ENCODE measurements at places on chromosomes 7 and 10. TPM values are rescaled to one million over a fixed set of nuclear protein-coding genes. Genes with fewer than 3 reads are reported as not detected.

C7orf33 gene
- not detected for total RNA-seq

GALNT17 gene
- total RNA-seq = 2.4 TPM

SLC26A3 gene
- total RNA-seq = not detected

TAS2R4 gene
- total RNA-seq = 0.26 TPM

LAMB1 gene
- 123 TPM for total RNA-seq

SPDYE16 gene
- 0.12 TPM for total RNA-seq
